Mammary epithelial cell (primary cell): ENCODE measurements at places on chromosomes 1 and 21. TPM values are rescaled to one million over a fixed set of nuclear protein-coding genes. Genes with fewer than 3 reads are reported as not detected.

TRIM17 gene
- polyA plus RNA-seq: 0.27 TPM

AMIGO1 gene
- polyA plus RNA-seq: 0.10 TPM

TRAF3IP3 gene
- not detected for polyA plus RNA-seq

CRYBG2 gene
- 4.5 TPM for polyA plus RNA-seq

RGS2 gene
- polyA plus RNA-seq: 7.0 TPM

PRELP gene
- 0.03 TPM for polyA plus RNA-seq

IFNLR1 gene
- 5.9 TPM for polyA plus RNA-seq

CAMSAP2 gene
- 17.9 TPM for polyA plus RNA-seq

SH3BGR gene
- polyA plus RNA-seq: 0.66 TPM

LRRC39 gene
- polyA plus RNA-seq: 0.25 TPM

ROR1 gene
- 11.5 TPM for polyA plus RNA-seq

NPL gene
- 2.0 TPM for polyA plus RNA-seq

LEFTY1 gene
- not detected for polyA plus RNA-seq

FCRL6 gene
- not detected for polyA plus RNA-seq

CFAP126 gene
- polyA plus RNA-seq: not detected

PYHIN1 gene
- 0.42 TPM for polyA plus RNA-seq

AMY2A gene
- polyA plus RNA-seq: not detected

LCE1B gene
- polyA plus RNA-seq: 0.65 TPM

CYYR1 gene
- polyA plus RNA-seq: 1.0 TPM

KAZN gene
- polyA plus RNA-seq: 3.1 TPM

BATF3 gene
- 0.17 TPM for polyA plus RNA-seq

ADAM15 gene
- 129 TPM for polyA plus RNA-seq

FAM78B gene
- 0.25 TPM for polyA plus RNA-seq

HYI gene
- polyA plus RNA-seq: 22.3 TPM

SERINC2 gene
- polyA plus RNA-seq: 737 TPM

OSCP1 gene
- polyA plus RNA-seq: 6.4 TPM

ARTN gene
- polyA plus RNA-seq: 47.1 TPM

OR2T4 gene
- not detected for polyA plus RNA-seq

OR10R2 gene
- not detected for polyA plus RNA-seq

RNU1-4 gene
- not detected for polyA plus RNA-seq

SPRR1B gene
- polyA plus RNA-seq: 168 TPM

OR2T35 gene
- polyA plus RNA-seq: not detected

SHISA4 gene
- polyA plus RNA-seq: 14.3 TPM

NBPF4 gene
- not detected for polyA plus RNA-seq

VWA1 gene
- polyA plus RNA-seq: 4.2 TPM

SEC16B gene
- polyA plus RNA-seq: 0.99 TPM

IFI44 gene
- polyA plus RNA-seq: 1.2 TPM

TNFRSF4 gene
- not detected for polyA plus RNA-seq

LEPR gene
- 2.9 TPM for polyA plus RNA-seq

KDF1 gene
- polyA plus RNA-seq: 26.4 TPM
